ENCODE measurements at places on chromosomes 4 and X.

DNA sequence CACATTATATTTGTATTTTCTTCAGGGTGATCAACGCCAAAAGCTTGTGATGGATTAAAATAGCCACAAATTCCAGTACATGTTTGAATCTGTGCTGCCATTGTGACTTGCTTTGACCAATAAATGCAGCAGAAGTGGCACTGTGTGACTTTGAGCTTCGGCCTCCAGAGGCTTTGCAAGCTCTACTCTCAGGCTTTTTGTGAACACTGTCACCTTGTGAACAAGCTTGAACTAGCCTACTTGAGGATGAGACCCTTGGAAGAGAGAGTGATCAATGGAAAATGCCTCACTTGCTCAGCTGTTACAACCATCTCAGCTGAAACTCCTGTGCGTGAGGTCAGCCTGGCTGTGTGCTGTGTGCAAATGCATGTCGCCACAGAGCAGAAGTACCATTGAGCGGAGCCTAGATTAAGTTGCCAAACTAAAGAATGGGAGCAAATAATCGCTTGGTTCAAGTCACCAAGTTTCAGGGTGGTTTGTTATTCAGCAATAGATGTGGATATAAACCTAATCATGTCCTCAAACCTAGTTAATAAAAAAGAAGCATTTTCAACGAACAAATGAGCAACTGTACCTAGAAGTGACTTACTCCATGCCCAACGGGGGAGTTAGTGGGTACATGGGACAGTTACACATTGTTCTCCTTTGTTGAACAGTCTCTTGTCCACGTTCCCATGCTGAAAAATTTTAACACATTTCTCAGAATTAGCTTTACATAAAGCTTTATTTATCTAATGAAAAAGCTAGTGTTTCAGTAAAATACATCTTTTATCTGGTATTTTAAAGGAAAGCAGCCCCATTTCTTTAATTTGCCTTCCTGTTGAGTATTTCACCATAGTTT, 23.5 kb downstream of the NOA1 start:
- no peak for DNase-seq

DNA sequence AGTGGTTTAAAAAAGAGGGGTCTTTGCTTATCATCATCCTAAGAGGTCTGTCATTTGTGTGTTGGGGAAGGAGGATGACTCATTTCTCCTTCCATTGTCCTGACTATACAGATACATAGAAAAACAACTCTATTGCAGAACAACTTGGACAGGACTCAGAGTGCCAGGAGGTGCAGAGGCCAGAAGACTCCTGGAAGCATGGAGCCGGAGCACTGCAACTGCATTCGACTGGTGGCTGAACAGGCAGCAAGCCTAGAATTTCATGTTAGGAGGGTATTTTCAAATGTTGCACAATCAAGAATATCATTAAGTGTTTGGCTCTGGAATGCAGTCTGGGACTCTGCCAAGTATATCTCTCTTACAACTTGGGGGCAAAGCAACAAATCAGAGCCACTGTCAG, 35.0 kb upstream of the MAML3 start:
- no peak for DNase-seq

GRCh38 chr4:169758401-169758962, 738 bp upstream of the HPF1 start:
- DNase-seq: no peak

DNA sequence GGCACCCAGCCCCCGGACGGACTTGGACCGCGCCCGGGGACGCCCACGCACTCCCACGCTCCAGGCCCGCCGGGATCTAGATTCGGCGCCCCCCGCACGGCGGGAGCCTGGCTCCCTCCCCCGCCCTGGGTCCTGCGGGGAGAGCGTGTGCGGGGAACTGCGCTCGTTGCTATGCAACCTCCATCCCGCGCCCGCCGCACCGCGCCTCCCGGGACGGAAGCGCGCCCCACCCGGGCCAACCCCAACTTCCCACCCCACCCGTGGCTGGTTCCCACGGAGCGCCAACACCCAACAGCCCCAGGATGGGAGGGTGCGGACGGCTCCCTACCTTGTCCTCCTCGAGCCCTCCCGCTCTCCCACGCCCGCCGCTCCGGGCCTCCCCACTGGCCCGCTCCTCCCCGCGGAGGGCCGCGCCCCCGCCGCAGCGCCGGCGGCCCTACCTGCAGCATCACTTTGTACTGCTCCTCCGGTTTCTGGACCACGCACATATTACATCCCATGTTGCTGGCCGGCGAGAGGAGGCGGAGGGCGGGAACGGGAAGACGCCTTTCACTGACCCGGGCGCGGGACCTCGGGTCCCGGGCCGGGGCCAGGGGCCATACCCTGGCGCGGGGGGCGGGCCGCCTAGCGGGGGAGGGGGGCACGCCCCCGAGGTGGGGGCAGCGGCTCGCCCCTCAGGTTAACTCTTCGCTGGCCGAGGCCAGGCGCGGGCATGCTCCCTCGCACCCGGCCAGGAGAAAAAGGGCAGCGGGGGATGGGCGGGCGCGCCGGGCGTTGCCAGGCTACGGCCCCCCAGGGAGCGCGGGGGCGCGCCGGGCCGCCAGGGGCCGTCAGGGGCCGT, at the start of gene PDZD4:
Gene PDZD4, minus strand, starts transcription at position 746 of the 841 bp plus-strand sequence. Its CDS starts 246 bp downstream, at position 500.
- no peak for DNase-seq

DNA sequence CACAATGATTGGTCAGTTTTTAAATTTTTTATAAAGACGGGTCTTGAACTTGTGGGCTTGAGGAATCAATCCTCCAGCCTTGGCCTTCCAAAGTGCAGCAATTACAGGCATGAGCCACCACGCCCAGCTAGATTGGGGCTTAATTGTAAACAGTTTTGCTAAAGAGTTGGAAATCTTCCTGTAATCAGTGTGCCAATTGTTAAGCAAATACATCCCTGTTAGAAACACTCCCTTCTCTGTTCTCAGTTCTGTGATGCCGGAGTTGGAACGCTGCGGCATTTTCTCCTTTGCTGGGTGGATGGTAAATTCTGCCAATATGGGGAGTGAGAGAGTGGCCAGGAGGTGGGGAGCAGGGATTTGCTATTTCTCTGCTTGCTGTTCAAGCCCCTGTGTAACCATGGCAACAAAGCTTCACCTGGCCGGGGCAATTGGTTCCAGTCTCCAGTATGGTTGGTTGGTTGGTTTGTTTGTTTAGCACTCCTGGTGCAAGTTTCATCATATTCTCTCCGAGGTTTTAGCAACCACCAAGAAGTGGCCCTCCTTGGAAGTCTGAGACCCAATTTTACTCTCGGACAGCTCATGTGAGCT, 3.0 kb upstream of the SPATA4 start:
- peak; percentile 10 for DNase-seq

DNA sequence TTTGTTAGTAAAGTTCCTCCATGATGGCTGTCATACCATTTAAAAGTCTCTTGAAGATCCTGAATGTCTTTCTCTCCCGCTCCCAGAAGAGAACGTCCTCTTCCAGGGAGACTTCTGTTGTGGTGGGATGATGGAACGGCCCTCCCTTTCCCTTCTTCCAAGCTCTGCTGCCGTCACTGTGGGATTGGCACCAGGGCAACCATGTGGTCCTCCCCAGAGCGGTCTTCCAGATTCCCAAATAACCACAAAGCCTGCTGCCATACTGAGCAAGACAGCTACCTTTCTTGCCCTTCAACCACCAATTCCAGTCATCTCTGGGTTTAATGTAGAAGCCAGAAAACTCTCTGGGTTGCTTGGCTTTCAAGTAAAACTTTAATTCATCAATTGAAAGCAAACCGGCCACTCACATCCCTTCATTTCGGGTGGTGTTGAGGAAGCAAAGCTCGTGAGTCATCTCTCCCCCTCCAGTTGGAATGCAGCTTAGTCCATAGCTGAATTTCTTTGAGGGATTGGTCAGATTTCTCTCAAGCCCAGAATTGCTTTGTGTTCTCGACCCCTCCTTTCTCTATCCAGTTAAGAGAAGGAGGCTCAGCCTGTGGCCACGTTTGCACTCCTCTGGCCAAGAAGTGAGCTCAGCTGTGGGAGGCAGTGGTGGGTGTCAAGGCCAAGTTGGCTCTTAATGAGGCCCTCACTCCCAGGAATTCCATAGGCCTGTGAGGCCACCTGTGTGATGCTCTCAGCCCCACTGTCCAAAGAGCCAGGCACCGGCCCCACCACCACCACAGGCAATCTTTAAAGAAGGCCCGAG, 36.9 kb downstream of the FHDC1 start:
- DNase-seq: no peak

DNA sequence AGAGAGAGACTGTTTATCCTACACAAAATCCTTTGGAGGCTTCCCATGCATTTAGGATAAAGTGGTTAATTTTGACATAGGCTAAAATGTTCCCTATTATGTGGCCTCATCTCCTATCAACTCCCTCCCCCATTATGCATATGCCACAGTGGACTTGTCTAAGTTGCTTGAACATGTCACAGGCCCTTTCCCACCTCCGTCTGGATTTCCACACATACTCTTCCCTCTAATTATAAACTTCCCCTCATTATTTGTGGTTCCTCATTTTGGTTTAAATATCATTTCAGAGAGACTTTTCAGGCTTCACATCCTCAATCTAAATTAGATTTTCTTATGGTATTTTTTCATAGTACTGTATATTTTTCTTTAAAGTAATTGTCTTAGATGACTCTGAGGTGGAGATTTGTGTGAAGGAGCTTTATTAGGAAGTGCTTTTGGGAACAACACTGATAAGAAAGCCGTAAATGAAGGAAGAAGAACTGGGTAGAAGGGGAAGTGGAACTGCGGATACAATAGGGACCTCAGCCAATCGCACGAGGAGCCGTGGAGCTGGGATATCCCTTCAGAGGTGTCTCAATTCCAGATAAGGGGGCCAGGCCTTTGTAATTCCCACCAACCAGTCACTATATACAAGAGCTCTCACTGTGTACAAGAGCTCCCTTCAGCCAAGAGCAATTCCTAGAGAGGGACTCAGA, 7.9 kb downstream of the C4orf17 start:
- DNase-seq: no peak

DNA sequence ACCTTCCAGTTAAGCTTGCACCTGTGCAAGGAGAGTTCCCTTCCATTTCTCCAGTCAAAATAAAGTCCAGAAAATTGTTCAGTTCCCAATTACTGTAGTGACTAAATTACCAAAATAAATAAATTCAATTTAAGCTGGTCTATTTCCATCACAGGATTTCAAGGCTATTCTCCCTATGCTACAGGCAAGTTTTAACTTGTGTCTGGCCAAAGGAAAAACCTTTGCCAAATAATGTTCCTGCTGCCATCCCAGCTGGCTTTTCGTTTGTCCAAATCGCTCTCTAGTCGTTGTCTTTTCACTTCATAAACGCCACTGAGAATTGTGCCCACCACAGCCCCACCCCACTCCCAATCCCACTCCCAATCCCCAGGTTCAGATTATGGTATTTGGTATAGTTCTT, 2.4 kb downstream of the KCTD8 start:
- no peak for DNase-seq

DNA sequence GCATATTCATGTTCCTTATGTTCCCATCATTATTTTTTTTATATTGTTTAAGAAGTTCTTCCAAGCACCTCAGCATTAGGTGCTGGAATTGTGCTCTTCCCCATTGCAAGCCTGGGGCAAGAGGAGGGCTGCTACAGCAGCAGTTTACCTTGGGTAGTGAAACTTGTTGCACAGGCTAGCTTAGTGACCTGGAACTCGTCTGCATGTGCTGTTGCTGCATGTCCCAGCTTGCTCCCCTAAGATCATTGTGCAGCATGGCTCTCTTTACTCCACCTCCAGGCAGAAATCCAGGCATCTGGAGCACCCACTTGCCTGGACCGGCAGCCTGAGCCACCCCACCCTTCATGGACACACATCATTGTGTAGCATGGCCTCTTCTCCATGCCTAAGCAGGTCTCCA, 776.0 kb downstream of the GLUD2 start:
- no peak for DNase-seq

DNA sequence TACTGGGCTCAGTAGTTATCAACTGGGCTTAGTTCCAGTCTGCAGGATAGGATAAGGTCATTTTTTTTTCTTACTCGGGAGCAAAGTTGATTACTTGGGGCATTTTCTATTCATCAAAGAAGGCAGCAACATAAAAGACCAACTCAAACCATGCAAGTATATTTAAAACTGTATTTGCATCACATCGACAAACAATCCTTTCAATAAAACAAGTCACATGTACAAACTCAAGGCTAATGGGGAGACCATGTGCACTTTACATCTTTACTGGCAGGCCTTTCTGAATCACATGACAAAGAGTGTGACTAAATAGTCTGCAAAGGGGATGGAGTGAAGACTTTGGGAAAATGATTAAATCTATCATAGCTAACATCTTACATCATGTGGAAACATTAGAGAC, 610.4 kb upstream of the BOD1L1 start:
- no peak for DNase-seq

DNA sequence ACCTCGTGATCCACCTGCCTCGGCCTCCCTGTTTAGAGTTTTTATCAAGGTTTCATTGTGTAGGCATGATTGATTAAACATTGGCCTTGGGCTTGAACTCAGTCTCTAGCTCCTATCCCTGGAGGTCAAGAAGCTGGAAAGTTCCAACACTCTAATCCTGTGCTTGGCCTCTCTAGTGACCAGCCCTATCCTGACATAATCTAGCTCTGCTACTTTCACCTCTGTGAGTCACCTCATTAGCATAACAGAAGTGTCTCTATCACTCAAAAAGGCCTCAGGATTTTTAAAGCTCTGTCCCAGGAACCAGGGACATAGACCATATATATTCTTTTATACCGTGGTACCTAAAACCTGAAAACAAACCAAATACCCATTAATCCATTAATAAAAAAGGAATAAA, 377.5 kb downstream of the CENPC start:
- no peak for DNase-seq

Data from NCI-H2029 (cell line).